ENCODE measurements at places on chromosomes 5 and 9.

DNA sequence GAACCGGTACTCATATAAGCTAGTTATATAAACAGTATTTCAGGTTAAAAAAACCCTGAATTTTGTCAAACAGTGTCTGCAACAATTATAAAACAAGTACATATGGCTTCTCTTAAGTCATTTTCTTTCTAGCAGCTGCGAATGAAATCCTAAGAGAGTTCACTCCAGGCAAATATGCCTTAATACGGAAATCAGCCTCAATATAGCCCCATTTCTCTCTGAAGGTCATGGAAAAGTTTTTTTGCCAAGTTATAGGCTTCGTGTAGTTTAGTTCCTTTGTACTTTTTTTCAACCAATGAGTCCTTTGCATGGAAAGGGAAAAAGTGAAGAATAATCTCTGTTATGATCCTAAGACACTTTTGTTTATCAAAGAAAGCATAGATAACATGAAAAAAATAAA, 848.0 kb upstream of the ACO1 start:
- DNase-seq: no peak

DNA sequence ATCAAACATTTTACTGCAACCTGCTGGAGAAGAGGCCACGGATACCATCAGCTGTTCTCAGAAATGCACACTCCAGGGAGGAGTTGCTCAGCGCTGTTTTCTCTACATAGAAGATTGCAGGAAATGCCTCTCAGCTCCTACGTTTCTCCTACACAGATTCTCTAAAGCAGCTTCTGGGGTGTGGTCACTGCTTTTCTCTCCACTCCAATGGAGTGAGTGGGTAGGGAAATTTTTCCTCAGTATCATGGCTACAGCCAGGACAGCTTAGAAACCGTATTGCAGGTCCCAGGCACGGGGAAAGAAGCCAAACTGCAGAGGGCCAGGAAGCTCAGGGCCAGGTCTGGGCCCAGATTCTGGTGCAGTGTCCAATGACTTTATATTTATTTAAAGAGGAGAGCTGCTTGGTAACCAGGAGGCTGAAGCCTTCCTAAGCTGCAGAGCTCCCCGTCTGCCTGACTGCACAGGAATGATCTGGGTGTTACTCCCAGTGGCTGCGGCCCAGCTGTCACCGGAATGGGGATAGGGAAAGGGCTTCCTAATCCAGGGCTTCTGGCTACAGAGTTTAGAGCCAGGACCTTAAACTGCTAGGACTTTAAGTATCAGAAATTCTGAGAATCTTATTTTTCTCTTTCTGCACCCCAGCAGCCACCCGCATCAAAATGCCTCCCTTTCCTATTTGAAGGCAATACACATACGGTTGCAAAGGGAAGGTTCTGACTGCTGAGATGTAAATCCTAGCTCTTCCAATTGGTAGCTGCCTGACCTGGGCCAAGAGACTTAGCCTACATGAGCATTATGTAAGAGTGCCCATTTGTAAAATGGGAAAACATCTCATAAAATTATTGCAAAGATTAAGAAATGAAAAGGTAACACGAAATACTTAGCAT, 1.4 kb upstream of the SPTAN1 start:
- no peak for DNase-seq

DNA sequence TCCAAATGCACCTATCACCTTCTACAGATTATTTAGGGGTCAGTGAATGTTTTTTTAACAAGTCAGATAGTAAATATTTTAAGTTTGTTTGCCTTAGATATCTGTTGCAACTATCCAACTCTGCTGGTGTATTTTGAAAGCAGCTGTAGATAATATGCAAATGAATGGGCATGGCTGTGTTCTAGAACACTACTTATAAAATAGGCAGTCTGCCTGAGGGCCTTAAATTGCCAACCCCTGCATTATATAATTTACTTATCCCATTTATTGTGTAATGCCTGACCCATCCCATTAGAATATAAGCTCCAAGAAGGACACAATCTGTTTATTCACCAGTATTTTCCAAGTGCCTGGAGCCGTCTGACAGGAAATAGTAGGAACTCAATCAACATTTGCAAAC, 149.0 kb downstream of the TTC39B start:
- DNase-seq: no peak

DNA sequence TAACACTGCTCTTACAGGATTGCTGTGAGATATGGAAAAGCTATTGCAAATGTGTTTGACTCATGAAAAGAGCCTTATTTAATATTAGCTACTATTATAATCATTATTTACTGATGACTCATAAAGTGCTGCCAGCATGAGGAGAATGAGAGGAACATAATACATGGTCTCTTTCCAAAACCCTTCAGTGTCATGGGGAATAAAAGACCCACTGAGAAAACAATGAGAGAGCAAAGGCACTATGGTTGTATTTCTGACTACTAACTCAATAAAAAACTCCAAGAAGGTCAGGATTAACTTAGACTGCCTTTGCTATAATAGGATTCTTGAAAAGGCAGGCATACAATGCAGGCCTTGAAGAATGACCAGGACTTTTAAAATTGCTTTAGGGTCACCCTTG, 633.5 kb downstream of the DTWD2 start:
- DNase-seq: no peak

DNA sequence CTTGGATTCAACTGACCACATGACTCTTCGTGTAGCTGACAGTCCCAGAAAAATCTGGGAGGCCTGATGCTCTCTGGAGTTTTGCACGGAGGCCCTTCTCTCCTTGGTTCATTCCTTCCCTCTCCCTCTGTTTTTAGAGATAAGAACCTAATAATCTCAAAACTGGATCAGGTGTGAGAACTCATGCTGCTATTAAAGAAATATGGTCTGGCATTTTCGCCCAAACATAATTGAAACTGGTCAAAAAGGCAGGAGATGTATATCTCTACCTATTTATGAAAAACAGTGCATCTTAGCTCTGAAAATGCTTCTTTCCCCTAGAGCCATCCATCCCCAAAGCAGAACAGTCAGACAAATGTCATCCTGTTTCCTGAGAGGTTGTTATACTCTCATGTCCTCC, 397.5 kb downstream of the PRELID2 start:
- no peak for DNase-seq

DNA sequence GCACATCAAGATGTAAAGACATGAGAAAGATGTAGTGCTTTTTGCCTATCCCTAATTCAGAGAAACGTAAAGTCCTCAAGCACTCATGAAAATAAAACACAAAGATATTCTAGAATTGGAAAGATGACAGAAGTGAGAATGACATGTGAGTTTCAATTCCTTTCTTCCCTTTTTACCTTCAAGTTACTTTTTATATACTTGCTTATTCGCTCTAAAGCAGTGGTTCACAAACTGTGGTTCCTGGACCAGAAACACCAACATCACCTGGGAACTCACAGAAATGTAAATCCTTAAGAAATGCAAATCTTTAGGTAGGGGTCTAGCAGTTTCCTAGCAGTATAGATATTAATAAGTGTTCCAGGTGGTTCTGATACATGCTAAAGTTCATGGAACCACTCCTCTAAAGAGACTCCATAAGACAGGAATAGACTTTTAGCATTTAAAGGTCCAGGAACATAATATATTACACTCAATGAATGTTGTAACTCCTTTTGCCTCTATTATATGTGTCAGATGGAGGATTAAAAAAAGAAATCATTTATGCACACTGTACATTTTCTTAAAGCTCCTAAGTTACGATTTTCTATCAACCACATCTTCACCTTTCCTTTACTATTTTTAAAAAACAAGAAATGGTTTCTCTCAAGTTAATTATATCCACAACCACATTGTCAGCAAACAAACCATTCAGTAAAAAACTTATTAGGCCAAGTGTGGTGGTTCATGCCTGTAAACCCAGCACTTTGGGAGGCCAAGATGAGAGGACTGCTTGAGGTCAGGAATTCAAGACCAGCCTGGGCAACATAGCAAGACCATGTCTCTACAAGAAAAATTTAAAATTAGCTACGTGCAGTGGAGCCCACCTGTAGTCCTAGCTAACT, 39.9 kb downstream of the ERP44 start:
- no peak for DNase-seq

DNA sequence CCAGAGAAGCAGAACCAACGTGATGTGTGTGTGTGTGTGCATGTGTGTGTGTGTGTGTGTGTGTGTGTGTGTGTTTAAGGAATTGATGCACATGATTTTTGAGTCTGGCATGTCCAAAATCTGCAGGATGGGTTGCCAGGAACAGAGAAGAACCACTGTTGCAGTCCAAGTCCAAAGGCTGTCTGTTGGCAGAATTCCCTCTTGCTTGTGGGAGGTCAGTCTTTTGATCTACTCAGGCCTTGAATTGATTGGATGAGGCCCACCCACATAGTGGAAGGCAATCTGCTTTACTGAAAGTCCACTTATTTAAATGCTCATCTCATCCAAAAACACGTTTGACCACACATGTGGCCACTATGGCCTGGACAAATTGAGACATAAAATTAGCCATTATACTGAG, 11.4 kb upstream of the TSC1 start:
- no peak for DNase-seq

DNA sequence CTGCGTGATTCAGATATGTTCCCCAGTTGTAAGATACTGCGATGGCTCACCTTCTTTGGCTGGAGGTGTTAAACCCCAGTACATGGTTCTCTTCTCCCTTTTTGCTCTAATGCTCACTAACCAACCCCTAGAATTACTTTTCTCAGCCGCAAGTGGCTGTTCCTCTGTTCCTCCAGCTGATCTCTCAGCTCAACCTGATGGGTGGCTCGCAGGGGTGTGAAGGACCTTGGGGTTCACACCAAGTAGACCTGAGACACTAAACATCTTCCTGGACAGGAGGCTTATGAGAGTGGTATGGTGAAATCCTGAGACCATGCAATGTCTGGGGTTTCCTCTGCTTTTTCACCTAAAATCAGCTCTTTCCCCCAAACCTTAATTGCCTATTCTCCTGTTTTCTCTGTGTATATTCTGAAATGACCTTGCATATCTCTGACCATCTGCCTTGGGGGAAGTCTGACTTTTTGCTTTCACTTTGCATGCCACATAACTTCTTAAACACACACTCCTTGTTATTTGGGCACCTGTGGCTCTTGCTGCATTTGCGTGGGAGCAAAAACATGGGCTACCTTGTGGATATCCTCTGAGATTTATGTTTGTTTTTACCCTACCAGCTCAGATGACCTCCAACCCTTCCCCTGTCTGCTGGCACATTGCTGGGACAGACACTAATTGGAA, 15.9 kb upstream of the IFNA14 start:
- no peak for DNase-seq

- DNase-seq: no peak
These were observed 21.1 kb downstream of the PITX1 start for GRCh38 chr5:135012951-135013391.

All from stimulated activated naive CD8-positive, alpha-beta T cell treated with anti-CD3 and anti-CD28 coated beads, Interleukin-15, Interleukin-2, amounts not matched to agents 100 U/mL and 50 U/mL, for 24 hours (primary cell).